ENCODE measurements at places on chromosomes 12 and 14.

DNA sequence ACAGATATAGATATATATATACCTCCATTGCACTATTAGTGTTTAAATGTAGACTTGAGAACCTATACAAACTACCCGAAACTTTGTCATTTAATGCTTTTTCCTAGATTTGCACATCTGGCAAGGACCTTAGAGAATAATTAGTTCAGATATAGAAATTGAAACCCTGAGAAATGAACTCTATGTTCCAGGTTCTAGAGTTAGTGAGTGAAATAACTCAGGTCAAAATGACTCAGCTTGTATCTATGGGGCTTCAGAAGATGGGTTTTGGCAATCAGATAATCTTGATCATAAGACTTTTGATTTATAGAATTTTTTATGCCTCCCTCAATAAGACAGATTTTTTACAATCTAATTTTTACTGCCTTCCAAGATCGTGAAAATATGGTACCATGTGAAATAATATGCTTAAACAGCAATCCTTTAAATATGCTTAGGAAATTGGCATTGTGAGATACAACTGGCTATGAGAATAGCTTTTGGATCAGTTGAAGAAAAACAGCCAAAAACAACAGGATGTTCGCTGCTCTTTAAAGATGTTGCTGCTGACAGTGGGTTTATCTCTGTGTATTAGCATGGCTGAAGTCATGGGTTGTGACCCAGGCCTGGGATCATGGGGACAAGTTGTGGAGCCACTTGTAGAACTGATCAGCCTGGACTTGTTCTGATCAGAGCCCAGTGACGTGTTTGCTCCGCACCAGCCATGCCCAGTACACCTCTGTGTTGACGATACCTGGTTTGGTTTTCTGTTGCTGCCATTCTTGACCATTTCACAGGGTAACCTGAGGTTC lies 63.6 kb downstream of the TTLL5 start:
- DNase-seq, result no peak

- DNase-seq, result no peak
Observed at GRCh38 chr12:11962860-11963259, 107.9 kb upstream of the BCL2L14 start.

GRCh38 chr14:70887207-70887681 lies 20.0 kb upstream of the PCNX1 start:
- no peak for DNase-seq

DNA sequence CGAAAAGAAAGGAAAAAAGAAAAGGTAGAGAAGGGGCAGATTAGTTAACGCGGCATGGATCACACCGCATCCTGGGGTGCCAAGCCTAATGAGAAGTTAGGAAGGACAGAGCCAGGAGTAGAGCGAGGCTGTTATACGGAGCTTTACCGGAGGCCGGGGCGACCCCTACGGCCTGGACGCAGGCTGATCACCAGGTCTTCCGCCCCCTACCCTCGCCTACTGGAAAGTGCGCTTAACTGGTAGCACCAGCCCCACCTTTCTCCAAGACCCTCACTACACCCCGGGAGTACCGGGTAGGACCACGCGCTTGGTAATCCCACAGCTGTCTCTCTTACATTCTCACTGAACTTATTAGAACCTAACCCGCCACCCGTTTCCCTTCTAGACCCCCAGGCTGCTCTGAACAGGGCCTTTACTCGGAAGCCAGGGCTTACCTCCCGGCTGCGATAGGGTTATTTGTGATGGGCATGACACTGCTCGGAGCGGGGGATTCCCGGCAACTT lies 33.8 kb downstream of the WBP11 start:
- peak; percentile 89 for DNase-seq

- DNase-seq, result no peak
Observed at GRCh38 chr12:52235822-52236361, 2.8 kb downstream of the KRT7 start.

GRCh38 chr12:143964-144649 lies 69.8 kb downstream of the SLC6A12 start:
- peak; percentile 22 for DNase-seq

- DNase-seq, result no peak
Observed at GRCh38 chr12:31589598-31589903, 1.4 kb downstream of the DENND5B start.

DNA sequence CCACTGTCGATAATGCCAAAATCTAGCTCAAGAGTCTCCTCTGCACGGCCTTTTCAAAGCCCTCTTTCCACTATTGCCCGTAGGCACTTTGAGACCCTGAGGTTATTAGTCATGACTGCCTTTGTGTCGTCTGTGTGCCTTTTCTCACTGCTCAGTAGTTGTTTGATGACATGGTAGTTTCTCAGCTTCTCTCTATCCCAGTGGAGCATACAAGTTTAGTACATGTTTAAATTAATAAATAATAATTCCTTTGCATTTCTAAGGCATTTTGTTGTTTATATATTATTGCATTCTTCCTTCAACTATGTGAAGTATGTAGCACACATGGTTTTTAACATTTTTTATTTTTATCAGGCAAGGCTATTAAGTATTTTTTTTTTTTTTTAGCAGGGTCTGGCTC lies 458.1 kb downstream of the PCNX1 start:
- peak; percentile 10 for DNase-seq

DNA sequence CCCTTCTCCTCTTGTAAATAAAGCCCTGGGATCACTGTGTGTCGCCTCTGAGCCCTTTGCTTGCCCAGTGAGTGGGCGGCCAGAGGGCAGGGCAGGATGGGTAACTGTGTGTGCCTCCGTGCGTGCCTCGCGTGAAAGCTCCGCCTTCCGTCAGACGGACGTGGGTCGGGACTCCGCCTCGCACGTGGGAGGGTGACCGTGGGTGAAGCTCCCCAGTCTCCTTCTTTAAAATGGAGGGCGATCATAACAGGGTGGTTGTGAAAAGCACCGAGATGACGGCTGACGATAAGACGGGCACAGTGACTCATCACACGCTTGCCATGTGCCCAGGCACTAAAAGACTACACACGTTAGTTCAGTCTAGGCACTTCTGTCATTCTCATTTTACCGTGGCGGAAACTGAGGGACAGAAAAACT lies 9.2 kb downstream of the PHB2 start:
- no peak for DNase-seq

GRCh38 chr14:58557242-58557641 lies 80.5 kb upstream of the DACT1 start:
- peak; percentile 26 for DNase-seq

- DNase-seq, result no peak
Observed at GRCh38 chr12:95002754-95003153, 743 bp downstream of the NDUFA12 start.

GRCh38 chr12:96061864-96062453 lies 26.6 kb upstream of the LTA4H start:
- peak; percentile 81 for DNase-seq

DNA sequence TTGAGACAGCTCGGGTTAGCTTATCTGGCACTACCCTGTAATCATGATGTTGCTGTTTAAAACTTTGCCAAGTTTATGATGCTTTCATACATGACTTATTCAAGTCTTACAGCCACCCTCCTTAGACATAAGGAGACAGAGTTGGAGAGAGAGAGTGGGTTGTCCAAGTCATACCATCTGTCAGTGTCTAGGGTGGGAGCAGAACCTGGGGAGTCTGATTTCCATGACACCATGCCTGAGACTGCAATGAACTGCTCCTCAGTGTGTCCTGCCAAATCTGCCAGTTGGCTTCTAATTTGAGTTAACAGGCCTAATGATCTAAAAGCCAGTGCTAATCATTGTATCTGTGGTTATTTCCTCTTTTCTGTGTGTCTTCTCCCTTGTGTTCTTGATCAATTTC lies 43.7 kb upstream of the PHC1 start:
- no peak for DNase-seq
